ENCODE measurements at places on chromosomes 13 and 19. TPM values are rescaled to one million over a fixed set of nuclear protein-coding genes. Genes with fewer than 3 reads are reported as not detected.

- no peak for DNase-seq
Observed at GRCh38 chr13:97194479-97194878, 27.7 kb upstream of the MBNL2 start.

GRCh38 chr19:54616821-54617560, 13.3 kb upstream of the LILRB1 start:
- no peak for DNase-seq

- no peak for DNase-seq
Observed at GRCh38 chr13:29540799-29541198, 54.7 kb downstream of the SLC7A1 start.

GRCh38 chr13:103961129-103961528, 894.9 kb upstream of the SLC10A2 start:
- DNase-seq, result no peak

- DNase-seq, result no peak
Observed at GRCh38 chr13:110643768-110644421, 28.6 kb downstream of the NAXD start.

DNA sequence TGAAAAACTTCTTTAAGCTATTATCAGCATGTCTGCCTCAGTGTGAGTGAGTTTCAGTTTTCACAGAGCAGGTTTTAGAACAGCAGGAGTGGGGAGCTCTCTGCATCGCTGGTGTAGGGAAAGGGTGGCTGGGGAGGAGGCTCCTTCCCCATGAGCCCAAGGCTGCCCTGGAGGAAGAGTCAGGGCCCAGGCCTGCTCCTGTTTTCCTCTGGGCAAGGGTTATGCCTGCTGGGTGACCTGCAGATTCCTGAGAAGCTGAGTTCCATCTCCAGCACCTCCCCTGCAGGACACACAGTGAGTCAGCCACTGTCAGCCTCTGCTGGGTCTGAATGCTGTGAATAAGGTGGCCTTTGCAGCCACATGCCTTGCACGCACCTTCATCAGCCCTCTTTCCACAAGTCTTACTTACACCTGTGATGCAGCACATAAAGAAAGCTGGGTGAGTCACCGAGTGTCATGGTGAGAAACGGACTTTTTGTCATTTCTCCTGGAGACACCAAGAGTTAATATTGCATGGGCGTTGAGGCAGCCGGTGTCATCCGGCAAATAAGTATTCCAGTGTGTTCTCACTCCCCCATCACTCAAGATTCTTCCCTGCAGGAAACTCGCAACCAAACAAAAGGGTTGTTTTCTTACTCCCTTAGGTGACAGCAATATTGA, 186.4 kb upstream of the KL start:
- DNase-seq, result no peak

- DNase-seq, result no peak
Observed at GRCh38 chr13:35747594-35747993, 271.1 kb upstream of the MAB21L1 start.

DNA sequence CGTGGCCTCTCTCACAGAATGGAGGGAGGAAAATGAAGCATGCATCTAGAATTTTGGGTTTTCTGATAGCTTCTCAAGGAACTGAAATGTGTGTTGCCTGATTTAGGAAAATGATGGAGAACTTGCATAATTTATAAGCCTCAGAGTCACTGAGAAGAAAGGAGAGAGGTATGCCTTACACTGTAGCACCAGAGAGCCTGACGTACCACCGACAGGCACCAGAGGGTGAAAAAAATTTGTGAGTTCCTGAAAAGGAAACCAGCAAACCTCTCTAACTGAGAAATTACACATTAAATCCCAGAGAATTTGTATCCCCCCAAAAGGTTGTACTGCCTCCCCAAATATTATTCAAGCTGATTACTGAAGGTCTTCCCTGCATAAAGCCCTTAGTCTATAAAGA, 915.3 kb upstream of the SLITRK6 start:
- DNase-seq, result no peak

- DNase-seq, result no peak
Observed at GRCh38 chr13:112964971-112965492, 4.0 kb upstream of the MCF2L start.

DNA sequence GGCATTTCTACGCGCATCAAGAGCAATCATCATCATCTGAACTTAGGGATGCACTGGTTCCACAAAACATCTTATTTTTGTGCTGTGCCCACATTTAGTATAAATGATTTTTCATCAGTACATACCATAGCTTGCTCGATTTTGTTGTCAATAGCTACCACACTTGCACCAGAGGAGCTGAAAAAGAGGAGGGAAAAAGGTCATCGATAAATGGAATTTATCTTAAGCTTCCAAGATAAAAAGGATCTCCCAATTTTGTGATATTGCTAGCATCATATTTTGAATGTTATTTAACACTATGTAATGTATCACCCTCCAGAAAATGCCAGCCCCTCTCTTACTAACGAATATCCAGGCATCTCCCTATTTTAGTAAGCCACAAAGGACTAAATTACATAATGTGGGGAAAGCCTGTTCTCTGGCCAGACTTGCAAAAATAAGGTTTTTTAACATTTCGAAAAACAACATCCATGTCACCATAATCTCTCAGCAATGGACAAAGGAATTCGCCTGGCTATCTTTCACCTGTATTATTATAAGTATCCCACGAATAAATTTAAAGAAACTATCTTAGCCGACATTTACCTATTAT, 62.4 kb downstream of the SERP2 start:
- DNase-seq, result no peak

- no peak for DNase-seq
Observed at GRCh38 chr13:53105890-53106289, 77.3 kb downstream of the OLFM4 start.

- no peak for DNase-seq
Observed at GRCh38 chr13:29861694-29862110, 11.3 kb upstream of the UBL3 start.

- DNase-seq, result no peak
Observed at GRCh38 chr13:110680852-110681251, 25.1 kb downstream of the CARS2 start.

DNA sequence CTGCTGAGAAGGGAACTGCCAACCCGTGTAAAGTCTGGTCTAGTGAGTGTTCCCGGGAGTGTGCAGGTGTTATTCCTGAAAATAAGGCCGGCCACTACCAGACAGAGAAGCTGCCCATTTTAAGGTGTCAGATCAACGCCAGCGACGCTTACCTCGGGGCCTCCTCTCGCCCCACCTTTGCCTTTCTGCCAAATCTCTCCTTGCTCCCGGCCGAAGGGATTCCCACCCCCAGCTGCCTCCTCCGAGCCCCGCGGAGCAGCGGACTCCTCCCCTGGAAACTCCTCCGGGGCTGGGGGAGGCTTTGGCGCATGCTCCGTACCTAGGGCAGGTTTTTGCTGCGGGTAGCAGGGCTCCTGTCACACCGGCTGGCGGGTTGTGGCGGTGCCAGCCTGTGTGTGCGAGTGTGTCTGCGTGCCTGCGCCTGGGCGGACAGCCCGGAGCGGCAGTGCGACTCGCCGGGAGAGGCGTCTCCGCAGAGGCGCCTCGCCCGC, at the start of gene HS6ST3:
Gene HS6ST3, plus strand, starts transcription at position 359 of the 491 bp plus-strand sequence.
- no peak for DNase-seq

DNA sequence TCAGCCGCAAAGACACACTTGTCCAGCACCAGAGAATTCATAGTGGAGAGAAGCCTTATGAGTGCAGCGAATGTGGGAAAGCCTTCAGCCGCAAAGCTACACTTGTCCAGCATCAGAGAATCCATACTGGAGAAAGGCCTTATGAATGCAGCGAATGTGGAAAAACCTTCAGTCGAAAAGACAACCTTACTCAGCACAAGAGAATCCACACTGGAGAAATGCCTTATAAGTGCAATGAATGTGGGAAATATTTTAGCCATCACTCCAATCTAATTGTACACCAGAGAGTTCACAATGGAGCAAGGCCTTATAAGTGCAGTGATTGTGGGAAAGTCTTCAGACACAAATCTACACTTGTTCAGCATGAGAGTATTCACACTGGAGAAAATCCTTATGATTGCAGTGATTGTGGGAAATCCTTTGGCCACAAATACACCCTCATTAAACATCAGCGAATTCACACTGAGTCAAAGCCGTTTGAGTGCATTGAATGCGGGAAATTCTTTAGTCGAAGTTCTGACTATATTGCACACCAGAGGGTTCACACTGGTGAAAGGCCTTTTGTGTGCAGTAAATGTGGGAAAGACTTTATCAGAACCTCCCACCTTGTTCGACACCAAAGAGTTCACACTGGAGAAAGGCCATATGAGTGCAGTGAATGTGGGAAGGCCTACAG, 6.8 kb downstream of the ZNF134 start:
- no peak for DNase-seq

DNA sequence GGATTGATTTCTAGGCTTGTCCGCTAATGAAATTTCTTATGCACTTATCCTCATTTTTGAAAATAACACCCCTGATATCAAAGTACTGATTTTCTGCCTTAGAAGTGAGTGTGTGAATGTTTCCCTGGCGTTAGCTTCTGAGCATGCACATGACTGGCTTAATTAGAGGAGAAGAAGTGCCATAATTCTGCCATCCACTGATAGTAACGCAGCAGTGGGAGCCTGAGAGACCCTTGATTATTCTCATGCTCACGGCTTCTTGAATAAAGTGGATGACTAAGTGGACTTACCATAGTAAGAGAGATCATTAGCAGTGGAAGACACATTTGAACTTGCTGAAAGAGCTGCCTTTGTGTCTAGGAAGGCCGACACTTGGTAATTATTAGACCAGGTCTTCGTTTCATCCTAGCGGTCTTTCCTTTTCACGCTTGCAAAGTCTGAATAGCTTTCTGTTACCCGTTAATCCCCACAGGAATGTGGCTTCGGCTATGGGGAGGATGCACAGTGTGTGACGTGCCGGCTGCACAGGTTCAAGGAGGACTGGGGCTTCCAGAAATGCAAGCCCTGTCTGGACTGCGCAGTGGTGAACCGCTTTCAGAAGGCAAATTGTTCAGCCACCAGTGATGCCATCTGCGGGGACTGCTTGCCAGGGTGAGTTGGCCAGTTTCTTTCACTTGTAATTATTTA, 45.3 kb downstream of the TNFRSF19 start:
- DNase-seq, result no peak

CBY2 gene
- total RNA-seq, result not detected

KCNK6 gene
- total RNA-seq, result 13.5 TPM

CD70 gene
- 74.3 TPM for total RNA-seq

ONECUT3 gene
- total RNA-seq, result not detected

HCST gene
- total RNA-seq, result 195 TPM

CGB1 gene
- not detected for total RNA-seq

CAPS gene
- 11.7 TPM for total RNA-seq

LGALS13 gene
- total RNA-seq, result not detected

ATP4A gene
- not detected for total RNA-seq

NKPD1 gene
- total RNA-seq, result 0.18 TPM

SIGLEC5 gene
- total RNA-seq, result not detected

ANGPTL8 gene
- not detected for total RNA-seq

CCDC106 gene
- total RNA-seq, result 5.9 TPM

CALR3 gene
- total RNA-seq, result not detected

TDRD12 gene
- total RNA-seq, result not detected

RTBDN gene
- not detected for total RNA-seq
